GM04503 (cell line): ENCODE measurements at places on chromosomes 13 and 19.

- peak; percentile 95 for DNase-seq
These were observed at the start of gene TRIM28 for GRCh38 chr19:58543826-58544590. Gene TRIM28 (plus strand): TSS chr19:58544064. CDS start chr19:58544758, 694 bp downstream.

DNA sequence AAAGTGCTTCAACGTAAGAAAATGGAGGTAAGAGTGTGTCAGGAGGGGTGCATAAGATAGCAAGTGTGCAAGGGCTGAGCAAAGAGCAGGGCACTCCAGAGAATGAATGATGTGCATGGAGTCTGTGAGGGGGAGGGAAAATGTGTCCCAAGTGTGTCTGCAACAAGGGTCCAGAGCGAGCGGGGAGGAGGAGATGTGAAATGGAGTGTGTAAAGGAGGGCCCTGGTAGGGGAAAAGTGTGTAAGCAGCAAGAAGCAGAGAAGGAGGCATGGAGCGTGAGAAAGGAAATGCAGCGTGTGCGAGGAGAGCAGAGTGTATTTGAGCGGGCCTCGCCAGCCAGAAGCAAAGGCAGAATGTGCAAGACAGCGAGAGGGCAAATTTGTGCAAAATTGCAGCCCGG lies 11.8 kb downstream of the C19orf81 start:
- no peak for DNase-seq

GRCh38 chr13:73039201-73040108 lies 19.4 kb upstream of the KLF5 start:
- DNase-seq = no peak

DNA sequence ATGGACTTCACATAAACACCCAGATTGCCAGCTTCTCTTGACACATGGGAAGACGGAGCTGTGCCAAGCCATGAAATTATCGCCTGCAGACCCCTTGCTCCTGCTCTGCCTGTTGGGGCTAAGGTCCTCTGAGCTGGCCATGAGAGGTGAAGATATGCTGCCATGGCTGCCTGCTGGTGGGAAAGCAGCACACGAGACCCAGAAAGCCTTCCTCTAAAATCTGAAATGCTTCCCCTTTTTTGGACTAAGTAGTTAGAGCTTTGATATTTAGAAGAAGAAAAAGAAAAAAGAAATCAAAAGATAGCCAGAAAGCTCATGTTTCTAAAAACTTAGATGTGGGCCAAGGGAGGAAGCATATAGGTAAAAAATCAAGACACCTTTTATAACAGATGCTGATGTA lies 11.2 kb downstream of the WDFY2 start:
- no peak for DNase-seq

DNA sequence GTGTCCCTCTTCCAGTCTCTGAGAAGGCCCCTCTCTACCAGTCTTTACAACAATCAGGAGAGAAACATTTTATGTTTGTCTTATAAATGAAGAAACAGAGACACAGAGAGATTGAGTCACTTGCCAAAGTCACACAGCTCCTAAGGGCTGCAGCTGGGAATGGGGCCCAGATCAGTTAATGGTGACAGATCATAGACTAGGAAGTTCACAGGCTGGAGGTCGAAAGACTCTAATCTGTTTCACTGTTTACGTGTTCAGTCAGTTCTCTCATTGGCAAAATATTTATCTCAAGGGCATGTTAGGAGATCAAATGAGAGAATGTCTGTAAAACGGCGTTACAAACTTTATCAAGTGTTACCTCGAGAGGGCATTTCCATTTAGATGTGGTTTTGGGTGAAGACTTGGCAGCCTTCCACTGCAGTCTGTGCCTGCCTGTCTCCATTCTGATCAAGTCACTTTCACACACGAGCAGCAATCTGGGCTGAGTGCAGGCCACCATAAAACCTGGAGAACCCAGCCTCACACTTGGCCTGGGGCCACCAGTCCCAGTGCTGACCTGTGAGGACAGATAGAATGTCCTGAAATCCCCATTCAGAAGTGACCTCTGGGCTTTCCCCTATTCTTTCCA lies 65.1 kb downstream of the SIAH3 start:
- no peak for DNase-seq

GRCh38 chr13:106602178-106602577 lies 34.2 kb upstream of the ARGLU1 start:
- DNase-seq = no peak

GRCh38 chr13:106455190-106455589 lies 80.3 kb downstream of the EFNB2 start:
- no peak for DNase-seq

DNA sequence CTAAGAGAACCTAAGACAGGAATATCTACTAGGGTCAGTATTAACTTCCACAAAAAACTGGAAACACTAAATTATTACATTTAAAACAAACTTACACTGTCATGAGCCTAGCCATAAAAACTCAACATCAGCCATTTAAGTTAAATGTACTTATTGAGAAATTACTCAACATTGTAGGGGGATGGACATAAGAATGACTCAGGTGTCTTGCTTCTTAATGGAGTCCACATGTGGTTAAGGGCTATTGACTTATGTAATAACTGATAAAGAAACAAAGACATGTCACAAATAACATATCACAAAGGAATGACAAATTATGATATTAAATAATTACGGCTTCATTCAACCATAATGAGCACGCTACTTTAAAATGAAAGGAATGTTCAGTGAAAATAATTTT lies 36.2 kb downstream of the CLDN10 start:
- no peak for DNase-seq

GRCh38 chr13:94968040-94968756 lies 255.9 kb upstream of the SOX21 start:
- DNase-seq = no peak

DNA sequence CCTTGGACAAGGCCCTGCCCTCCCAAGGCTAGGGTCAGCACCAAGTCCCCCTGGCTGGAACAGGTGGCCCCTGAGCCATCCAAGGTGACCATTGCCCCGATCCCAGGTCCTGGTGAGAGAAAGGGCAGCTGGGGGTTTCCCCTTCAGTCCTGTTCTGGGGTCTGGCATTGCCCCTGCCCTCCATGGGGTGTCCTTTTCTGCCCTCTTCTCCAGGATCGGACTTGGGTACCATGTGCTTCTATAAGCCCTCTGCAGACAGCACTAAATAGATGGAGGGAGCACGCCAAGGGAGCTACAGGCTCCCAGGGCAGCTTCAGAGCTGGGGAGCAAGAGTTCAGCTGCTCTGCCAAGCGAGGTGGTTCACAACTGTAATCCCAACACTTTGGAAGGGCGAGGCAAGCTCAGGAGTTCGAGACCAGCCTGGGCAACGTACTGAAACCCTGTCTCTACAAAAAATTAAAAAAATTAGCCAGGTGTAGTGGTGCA lies 13.5 kb upstream of the KCNN1 start:
- DNase-seq = no peak

- DNase-seq = no peak
These were observed 208.0 kb downstream of the SPRY2 start for GRCh38 chr13:80132741-80133601.

GRCh38 chr13:112510002-112510780 lies 77.8 kb downstream of the TUBGCP3 start:
- no peak for DNase-seq

DNA sequence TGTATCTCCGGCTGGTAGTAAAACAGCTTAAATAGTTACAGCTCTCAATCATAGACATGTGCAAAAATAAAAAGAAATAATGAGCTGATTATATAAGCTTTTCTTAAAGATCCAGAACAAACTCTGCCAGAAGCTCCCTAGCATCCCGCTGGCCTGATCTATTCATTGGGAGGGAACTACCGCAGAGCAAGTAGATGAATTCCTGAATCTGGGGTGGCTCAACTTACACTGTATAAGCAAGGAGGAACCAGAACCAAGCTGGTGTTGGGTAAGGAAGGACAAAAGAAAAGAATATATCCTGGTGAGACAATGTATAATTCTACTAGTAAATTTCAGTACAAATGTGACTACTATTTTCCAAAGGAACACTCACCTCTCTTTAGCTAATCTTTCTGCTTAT lies 1122.2 kb downstream of the OLFM4 start:
- DNase-seq = no peak
